T follicular helper cell (primary cell): ENCODE measurements at places on chromosomes 13 and 19.

DNA sequence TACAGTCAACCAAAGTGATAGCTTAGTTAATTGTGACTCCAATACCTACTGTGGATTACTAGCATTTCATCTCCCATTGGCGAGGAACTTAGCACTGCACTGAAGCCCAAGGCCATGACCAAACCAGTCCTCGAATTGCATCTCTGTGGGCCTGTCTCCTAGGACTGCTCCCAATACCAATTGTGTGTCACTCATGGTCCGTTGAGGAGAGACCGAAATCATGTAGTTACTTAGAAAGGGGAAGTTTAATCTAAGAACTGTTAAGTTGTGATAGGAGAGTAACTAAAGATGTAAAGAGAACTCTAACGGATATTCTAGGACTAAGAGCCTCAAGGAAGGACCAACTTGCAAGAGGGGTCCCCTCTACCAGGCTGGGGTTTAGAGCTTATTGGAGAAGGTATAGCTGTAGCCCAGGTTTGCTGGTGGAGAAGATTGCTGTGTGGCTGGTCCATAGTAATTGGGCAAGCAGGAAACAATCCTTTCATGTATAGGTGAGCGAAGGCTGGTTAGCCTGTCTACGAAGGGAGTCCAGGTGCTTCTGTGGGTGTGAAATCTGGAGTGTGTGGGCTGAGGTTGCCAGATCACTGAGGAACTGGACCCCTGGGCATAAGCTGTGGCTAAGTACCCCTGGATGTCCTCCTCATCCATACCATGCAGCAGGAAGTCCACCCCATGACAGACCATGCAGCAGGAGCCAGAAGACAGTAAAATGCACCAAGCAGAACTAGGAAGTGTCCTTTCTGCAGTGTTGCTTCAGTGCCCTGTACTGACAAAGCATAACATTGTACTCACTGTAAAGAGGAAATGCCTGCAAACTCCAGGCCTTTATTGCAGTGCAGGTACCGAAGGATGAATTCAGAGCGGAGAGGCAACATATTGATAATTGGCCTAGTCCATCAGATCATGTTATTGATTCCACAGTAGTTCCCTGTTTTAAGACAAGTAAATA, 30.8 kb downstream of the DNAJC3 start:
- no peak for DNase-seq

DNA sequence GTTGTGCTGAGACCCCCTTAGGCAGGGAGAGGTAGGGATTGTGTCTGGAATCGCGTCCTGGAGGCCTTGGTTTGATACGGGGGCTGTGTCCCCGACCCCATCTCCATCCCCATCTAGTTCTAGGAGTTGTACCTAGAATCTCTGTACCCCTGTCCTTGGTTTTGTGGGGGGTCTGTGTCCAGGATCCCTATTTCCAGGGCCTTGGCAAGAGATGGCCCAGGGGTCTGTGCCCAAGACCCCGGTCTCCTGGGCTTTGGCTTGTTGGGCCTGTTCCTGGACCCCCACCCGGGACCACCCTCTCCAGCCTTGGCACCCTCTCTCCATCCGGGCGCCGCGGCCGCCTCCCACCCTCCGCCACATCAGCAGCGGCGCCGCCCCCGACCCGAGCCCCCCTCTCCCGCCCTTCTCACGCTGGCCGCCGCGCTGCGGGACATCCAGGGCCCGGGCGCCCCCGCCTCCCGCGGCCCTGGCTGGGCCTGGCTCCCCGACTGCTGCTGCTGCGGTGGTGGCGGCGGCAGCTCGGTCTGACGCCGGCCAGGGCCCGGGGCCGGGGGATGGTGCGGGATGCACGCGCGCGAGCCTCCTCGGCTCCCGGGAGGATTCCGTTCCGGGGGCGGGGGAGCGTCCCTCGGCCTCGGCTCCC, at the start of gene NUMBL:
Gene NUMBL, minus strand, starts transcription at position 602 of the 643 bp plus-strand sequence. Its CDS starts 168 bp downstream, at position 434.
- DNase-seq, result no peak

GRCh38 chr13:46684287-46685001, 112.5 kb downstream of the ESD start:
- no peak for DNase-seq

DNA sequence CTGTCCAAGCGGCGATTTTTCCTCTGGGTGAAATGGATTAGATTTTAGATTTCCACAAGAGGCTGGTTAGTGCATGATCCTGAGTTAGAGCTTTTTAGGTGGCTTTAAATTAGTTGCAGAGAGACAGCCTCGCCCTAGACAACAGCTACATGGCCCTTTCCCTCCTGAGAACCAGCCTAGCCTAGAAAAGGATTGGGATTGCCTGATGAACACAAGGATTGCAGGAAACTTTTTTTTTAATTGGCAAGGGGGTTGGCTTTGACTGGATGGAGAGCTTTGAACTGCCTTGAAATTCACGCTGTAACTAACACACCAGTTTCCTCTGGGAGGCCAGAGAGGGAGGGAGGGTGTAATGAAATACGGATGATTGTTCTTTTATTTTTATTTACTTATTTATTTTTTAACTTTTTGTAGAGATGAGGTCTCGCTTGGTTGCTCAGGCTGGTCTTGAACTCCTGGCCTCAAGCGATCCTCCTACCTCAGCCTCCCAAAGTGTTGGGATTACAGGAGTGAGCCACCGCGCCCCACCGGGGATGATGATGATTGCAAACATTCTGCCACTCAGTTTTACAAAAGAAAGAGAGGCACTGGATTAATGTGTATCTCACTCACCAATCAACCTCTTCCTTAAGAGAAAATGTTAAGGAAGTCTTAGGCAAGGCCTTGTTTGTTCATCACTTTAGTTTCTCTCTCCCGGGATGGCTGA, 1.9 kb downstream of the LDLR start:
- no peak for DNase-seq

- DNase-seq, result no peak
Observed at GRCh38 chr19:31592456-31592855, 243.2 kb upstream of the TSHZ3 start.

- no peak for DNase-seq
Observed at GRCh38 chr19:4199699-4200293, 17.3 kb downstream of the ANKRD24 start.

- DNase-seq, result no peak
Observed at GRCh38 chr19:50829801-50830200, 3.6 kb downstream of the KLK15 start.

- no peak for DNase-seq
Observed at GRCh38 chr13:27283906-27284493, 13.4 kb downstream of the RASL11A start.

GRCh38 chr19:16895467-16896145, 6.8 kb downstream of the F2RL3 start:
- DNase-seq, result no peak

DNA sequence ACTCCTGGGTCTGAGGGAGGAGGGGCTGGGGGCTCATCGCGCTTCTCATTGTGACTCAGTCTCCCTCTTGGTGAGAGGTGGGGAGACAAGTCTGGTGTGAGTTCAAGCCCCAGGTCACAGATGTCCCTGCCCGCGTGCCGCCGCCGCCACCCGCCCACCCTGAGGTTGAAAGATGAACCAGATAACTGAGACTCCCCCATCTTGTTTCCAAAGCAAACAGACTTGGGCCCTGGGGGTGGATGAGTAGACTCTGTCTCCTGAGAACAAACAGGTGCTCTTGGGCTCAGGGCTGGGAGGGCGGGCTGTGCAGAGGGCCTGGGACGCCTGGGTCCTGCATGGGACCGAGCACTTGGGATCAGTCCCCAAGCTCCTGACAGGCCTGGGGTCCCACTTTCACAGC, 567 bp downstream of the SBK2 start:
- no peak for DNase-seq

- no peak for DNase-seq
Observed at GRCh38 chr13:94416454-94417080, 62.9 kb downstream of the DCT start.

GRCh38 chr19:52398081-52398441, 412 bp downstream of the ZNF528 start:
- DNase-seq, result no peak

DNA sequence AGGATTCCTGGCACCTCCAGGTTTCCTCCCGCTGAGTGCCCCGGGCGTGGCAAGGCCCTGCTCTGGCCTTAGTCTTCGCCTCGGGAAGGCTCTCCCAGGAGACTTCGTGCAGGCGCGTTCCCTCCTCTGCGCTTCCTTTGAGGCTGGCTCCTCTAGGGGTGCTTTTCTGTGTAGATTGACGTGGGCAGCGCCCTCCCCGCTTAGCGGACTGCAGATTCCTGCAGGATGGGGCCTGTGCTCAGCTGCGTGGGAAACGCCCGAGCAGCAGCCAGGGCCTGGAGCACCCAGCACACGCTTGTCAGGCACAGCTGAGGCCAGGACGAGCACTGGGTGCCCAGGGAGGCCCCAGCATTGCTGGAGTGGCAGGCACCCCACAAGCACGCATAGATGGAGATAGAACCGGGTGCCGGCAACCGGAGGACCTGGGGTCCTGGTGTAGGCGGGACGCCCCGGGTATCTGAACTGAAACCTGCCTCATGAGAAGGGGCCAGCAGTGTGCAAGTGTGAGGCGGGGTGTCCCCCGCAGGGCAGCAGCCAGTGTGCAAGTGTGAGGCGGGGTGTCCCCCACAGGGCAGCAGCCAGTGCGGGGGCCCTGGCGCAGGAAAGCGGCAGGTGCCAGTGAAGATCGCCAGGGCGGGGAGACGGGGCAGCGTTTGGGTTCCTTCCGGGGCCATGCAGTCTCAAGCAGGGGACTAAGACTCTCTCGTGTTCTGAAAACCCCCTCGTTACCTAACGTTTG, 3.4 kb downstream of the NDUFS7 start:
- DNase-seq, result no peak

- DNase-seq, result no peak
Observed at GRCh38 chr13:29503041-29503837, 92.2 kb downstream of the SLC7A1 start.

- DNase-seq, result no peak
Observed at GRCh38 chr19:39679056-39679790, 23.5 kb downstream of the LGALS16 start.

DNA sequence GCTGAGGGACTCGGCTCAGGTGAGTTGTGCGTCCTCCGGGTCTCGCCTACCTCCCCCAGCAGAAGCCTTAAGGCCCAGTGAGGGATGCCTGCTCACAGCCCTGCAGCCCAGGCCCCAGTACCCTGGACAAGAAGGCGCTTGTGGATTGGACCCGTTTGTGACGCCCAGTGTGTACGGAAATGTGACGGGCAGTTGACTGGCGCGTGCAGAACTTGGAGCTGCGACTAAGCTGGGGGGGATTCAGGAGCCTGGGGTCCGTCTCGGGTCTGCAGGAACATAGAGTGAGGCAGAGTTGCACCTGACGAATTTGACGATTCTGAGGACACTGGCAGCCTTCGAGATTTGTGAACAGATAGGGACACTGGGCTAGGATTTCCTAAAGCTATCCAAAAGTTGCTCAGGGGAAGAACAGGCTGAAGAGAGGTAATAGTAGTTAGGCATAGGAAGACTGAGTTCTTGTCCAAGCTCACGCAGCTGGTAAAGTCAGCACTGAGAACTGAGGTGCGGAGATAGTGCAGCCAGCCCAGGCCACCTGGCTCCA, 519 bp downstream of the ZNF551 start:
- no peak for DNase-seq

GRCh38 chr19:55526216-55527196, 10.4 kb downstream of the SBK2 start:
- DNase-seq, result no peak

DNA sequence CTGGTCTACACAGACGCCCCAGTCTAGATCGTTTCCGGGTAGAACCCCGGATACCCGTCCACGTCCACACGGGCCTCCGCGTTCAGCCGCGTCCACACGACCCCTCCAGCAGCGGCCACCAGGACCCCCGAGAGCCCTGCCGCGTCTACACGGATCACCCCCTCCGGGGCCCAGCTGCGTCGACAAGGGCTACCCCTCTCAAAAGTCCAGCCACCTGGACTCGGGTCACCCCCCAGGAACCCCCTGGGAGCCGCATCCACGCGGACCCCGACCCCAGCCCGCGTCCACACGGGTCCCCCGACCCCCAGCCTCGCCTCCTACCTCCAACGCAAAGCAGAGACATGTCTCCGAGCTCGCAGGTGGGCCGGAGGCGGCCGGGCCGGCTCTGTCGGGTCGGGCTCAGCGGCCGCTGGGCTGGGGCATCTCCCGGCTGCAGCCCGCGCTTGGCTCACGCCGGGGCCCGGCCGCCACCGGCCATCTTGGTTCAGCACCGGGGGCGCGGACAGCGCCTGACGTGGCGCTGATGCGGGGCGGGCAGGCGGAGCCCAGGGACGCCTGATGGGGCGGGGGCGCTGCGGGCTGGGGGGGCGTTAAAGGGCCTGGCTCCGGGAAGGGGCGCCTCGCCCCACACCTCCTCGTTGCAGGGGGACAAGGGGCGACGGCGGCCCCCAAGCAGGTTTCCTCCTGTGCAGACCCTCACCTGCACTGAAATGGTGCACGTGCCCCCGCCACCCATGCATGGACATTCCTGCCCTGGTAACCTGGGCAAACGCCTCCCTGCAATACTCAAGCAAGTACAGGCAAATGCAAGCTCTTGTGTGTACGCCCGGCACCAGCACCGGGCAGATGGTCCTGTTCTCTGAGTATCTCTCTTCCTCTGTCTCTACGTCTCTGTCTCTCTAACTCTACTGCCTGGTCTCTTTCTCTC, at the start of gene UNC13A:
Gene UNC13A, minus strand, starts transcription at position 498 of the 928 bp plus-strand sequence. Its CDS starts 155 bp downstream, at position 343.
- peak; percentile 17 for DNase-seq

- no peak for DNase-seq
Observed at GRCh38 chr13:46894568-46894967, 2.3 kb downstream of the HTR2A start.

GRCh38 chr13:87777387-87777786, 106.2 kb downstream of the SLITRK5 start:
- DNase-seq, result no peak

- DNase-seq, result no peak
Observed at GRCh38 chr19:51552996-51553725, 17.9 kb upstream of the ZNF175 start.

DNA sequence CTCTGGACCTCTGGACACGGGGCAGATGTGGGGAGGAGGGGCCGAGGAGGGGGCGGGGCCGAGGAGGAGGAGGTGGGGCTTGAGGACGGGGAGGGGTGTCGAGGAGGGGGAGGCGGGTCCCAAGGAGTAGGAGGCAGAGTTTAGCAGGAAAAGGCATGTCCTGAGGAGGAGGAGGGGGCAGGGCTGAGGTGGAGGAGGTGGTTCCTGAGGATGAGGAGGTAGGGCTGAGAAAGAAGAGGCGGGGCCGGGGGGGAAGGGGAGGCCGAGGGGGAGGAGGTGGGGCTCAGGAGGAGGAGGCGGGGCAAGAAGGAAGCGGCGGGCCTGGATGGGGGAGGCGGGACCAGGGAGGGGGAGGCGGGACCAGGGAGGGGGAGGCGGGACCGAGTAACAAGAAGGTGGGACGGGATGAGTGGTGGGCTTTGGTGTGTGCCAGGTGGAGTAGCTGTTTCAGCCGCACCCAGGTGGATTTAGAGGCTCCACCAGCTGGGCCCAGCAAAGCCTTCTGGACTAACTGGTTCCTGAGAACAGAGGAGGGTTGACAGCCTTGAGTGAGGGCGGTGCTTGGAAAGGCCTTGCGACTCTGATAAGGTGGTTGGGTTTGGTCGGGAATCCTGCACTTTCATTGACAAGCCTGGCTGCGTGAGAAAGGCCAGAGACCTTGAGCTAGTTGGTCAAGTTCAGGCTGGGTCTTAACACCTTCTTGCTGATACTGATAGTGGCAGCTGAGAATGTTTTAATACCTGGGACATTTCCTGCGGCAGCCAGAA, 7.7 kb downstream of the TECR start:
- DNase-seq, result no peak

GRCh38 chr19:14031719-14032480, at the start of gene IL27RA:
Gene IL27RA, plus strand, starts transcription at chr19:14031762. Its CDS starts 111 bp downstream, at chr19:14031873.
- peak; percentile 70 for DNase-seq
